ENCODE measurements at places on chromosomes 5 and 9.

DNA sequence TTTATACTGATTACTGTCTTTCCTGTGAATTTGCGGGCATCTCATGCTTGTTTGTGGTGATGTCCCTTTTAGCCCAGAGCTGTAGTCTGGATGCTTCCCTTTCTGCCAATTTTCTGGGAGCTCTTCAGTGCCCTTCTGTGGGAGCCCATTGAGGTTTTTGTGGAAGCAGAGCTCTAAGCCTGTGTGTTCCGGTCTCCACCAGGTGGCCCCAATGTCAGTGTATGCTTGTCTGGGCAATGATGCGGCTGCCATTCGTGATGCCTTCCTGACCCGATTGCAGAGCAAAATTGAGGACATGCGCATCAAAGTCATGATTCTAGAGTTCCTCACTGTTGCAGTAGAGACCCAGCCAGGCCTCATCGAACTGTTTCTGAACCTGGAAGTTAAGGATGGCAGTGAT is 35.1 kb downstream of the SH3GLB2 start:
- no peak for DNase-seq

GRCh38 chr5:133149345-133149744 is 97.5 kb downstream of the HSPA4 start:
- no peak for DNase-seq

DNA sequence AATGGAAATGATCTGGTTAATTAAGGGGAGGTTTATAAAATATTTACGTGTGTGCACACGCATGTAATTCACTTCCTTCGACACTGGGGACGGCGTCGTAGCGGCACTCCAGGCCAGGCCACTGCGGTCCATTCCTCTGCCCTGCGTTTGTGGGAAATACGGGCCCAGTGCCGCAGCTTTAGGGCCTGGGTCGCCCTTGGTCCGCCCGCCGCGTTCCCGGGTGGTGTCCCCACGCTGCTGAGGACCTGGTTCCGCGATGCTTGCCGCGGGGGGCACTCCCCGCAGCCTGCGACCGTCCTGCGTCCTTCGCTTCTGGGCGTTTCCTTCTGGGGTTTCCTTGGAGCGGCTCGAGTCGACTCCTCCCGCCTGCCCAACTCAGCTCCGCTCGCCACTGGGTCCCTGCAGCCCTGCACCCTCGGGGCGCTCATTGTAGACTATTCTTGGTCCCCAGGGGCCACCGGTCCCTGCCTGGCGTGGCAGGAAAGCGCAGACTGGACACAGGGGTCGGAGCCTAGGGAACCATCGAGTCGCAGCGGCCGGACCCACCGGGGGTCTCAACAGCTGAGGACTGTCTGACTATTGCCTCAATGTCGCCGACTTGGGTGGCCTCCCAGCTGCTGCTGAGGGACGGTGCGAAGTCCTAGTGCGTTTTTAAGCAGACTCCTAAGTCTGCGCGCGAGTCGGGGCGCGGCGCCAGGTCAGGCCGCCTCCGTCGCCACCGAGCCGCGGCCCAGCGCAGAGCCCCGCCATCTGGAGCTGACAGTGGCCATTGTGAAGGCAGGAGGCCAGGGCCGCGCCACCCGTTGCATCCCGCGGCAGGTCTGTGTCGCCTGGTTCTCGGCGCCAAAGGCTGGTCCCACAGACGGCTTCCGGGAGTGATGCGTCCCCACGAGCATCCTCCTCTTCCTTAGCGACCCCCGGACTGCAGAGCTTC is 4.4 kb upstream of the IRX1 start:
- no peak for DNase-seq

GRCh38 chr5:44769877-44770209 is 38.9 kb upstream of the MRPS30 start:
- no peak for DNase-seq

DNA sequence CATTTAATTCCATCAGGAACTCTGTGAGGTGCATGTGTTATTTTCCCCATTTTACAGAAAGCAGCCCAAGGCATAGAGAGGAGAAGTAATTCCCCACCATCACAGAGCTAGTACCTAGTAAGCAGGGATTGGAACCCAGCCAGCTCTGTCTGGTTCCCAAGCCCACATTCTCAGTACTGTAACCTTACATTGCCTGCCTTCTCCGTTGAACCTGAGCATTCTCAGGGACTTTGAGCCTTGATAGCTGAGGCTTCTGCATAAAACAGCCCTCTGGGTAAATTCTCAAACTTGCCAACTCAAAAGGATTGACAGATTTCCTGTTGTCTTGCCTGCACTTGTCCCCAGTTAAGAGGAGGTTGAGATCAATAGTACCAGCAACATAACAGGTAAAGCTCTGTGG is 9.2 kb upstream of the GLE1 start:
- no peak for DNase-seq

- DNase-seq = no peak
Observed at GRCh38 chr9:137738703-137739102, 119.9 kb downstream of the EHMT1 start.

GRCh38 chr5:40654377-40654991 is 25.2 kb upstream of the PTGER4 start:
- no peak for DNase-seq

- no peak for DNase-seq
Observed at GRCh38 chr9:127318651-127319167, 54.1 kb downstream of the GARNL3 start.

DNA sequence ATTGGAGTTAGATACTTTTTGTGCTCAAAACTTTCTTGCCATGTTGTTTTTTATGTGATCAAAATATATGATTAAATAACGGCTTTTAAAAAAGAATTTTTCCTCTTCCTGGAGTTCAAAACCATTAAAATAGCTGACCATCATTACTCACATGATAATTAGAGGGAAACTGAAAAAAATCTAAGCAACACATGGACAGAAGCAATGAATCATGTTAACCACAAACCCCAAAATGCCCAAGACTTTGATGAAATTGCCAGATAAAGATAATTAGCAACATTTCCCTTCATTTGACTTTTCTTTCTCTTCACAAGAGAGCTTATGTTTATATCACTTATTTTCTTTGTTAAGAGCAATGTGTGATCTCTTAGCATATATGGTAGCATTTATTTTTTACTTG is 1294.2 kb downstream of the EFNA5 start:
- peak; percentile 22 for DNase-seq

DNA sequence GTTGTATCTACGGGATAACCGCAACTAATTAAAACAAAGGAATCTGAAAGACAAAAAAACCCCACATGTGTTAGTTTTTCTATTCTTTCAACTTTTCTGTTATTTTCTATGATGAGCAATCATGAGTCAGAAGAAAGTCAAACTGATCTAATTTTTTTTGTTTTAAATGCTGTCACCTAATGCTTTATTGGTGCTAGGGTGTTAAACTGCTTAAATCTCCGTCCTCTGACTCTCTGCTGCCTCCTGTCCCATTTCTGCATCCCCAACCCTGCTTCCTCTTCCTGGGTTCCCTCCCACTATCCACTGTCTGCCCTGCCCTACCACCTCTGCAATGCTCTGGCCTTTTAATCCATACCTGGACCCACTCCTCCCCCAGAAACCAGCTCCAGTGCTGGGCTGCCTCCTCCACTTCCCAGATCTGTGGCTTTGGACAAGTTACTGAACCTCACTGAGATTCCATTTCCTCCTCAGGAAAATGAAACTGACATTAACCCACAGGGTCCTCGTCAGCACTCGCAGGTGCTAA is 15.7 kb downstream of the PTPN3 start:
- no peak for DNase-seq

- DNase-seq = no peak
Observed at GRCh38 chr9:35732800-35733541, 505 bp downstream of the CREB3 start.

DNA sequence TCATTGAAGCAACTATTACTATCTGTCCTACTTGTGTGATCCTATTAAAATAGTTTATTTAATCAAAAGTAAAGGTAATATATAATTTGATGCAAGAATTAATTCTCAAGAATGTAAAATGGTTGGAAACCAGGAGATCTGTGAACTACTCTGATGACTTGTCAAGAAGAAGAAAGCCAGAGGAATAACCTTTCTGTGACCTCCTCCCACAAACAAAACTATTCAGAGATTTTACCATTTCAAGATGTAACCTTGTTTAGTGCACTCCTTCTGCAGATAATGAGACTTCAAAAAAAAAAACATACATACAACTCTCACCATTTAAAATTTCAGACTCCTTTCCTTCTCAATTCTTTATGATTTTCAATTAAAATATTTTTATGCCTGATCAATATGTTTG is 79.5 kb downstream of the RFX3 start:
- no peak for DNase-seq

DNA sequence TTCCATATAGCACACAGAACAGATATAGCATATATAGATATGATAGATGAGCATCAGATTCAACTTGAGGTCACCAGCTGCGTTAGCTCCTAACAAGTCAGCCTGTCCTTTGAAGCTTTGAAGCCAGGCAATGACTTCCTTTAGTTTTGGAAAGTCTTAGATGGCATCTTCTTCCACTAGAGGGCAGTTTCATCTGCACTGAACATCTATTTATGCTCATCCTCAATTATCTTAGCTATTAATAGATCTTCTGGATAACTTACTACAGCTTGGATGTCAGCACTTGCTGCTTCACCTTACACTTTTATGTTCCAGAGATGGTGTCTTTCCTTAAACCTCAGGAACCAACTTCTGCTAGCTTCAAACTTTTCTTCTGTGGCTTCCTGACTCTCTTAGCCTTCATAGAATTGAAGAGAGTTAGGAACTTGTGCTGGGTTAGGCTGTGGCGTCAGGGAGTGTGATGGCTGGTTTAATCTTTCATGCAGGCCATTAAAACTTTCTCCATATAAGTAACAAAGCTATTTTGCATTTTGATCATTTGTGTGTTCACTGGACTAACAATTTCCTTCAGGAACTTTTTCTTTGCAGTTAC is 1401.4 kb downstream of the EFNA5 start:
- peak; percentile 24 for DNase-seq

DNA sequence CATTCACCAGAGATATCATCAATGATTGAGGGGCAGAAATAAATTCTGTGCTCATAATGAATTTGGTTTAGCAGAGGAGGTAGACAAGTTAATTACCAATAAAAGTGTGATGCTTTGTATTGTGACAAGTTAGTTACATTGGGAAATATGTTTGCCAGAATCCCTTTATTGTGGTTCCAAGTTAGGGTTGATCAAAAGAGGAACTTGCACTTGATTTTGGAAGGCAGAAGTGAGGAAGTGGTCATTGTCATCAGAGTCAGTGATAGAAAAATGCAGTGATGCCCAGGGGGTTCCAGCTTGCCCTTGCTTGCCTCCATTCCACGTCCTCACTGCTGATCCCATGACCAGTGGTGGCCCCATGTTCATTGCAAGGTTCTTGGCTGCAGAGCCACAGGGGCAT is 69.7 kb downstream of the SVEP1 start:
- no peak for DNase-seq

- no peak for DNase-seq
Observed at GRCh38 chr5:118956727-118957126, 31.6 kb downstream of the DTWD2 start.
